D721Med (cell line): ENCODE measurements at places on chromosomes 7 and 10.

DNA sequence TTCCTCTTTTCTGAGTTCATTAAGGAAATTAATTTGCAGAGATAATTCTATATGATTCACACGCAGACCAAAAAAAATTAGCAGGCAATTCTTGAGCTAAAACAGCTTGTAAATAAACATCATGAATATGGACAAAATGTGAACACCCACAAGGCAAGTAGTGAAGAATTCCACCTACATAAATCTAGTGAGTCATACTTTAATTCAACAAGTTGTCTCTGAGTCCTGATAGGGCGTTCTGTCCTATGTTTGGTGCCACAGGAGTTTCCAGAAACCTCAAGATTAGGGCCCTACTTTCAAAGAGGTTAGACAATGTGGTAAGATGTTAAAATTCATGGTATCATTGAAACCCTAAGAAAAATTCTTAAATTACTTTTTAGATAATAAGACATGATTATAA, 122.3 kb downstream of the SGMS1 start:
- no peak for DNase-seq

DNA sequence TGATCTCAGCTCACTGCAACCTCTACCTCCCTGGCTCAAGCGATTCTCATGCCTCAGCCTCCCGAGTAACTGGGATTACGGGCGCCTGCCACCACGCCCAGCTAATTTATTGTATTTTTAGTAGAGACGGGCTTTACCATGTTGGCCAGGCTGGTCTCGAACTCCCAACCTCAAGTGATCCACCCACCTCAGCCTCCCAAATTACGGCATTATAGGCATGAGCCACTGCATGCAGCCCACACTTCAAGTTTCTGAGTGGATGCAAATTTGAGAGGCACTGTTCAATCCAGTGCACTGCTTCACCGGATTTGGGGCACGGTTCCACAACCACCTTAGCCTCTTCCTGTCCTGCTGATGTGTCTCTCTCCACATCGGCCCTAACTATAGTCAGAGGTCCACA, 16.5 kb downstream of the CNPY1 start:
- DNase-seq, result no peak

- no peak for DNase-seq
Measured at GRCh38 chr10:62820586-62820985, 4.4 kb upstream of the EGR2 start.

- no peak for DNase-seq
Measured at GRCh38 chr10:129809431-129809830, 154.6 kb downstream of the EBF3 start.

DNA sequence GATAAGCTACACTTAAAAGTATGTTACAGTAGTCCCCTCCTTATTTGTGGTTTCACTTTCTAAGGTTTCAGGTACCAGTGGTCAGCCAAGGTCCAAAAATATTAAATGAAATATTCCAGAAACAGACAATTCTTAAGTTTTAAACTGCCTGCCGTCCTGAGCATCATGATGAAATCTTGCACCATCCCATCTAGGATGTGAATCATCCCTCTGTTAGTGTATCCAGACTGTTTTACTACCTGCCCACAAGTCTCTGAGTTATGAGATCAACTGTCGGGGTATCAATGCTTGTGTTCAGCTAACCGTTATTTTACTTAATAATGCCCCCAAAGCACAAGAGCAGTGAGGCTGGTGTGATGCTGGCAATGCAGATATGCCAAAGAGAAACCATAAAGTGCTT, 11.4 kb downstream of the KDM7A start:
- DNase-seq, result no peak
